ENCODE measurements at places on chromosomes 13 and 19.

GRCh38 chr19:35083691-35084508 lies 31.7 kb upstream of the FXYD3 start:
- DNase-seq = no peak

DNA sequence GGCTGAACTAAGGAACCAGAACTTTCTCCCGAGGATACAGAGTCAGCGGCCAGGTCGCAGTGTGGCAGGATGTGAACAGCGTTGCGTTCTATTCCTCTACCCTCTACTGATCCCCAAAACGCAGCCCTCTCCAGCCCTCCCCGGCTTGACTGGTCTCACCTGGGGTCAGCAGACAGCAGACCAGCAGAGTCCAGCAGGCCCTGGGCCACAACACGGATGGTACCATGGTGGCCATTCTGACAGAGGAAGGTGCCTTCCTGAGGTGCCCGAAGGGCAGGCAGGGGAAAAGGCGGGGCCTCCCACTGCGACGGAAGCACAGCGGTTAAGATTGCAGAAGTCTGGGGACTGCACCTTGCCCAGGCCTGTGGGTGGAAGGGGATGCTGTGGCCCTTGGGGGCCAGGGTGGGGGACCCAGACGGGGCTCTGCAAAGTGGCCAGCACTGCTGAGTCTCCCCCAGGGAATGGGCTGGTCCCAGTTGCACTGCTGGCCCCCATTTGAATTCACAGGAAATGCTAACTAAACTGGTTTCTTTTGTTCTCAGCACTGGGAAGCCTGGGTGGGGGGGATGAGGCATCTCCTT lies at the start of gene ICAM3:
ICAM3 (minus strand) TSS at position 245 of the 581 bp plus-strand sequence; CDS start at position 235, 10 bp downstream.
- DNase-seq = peak; percentile 79

- no peak for DNase-seq
These were observed 349.2 kb upstream of the ARGLU1 start for GRCh38 chr13:106917024-106917571.

DNA sequence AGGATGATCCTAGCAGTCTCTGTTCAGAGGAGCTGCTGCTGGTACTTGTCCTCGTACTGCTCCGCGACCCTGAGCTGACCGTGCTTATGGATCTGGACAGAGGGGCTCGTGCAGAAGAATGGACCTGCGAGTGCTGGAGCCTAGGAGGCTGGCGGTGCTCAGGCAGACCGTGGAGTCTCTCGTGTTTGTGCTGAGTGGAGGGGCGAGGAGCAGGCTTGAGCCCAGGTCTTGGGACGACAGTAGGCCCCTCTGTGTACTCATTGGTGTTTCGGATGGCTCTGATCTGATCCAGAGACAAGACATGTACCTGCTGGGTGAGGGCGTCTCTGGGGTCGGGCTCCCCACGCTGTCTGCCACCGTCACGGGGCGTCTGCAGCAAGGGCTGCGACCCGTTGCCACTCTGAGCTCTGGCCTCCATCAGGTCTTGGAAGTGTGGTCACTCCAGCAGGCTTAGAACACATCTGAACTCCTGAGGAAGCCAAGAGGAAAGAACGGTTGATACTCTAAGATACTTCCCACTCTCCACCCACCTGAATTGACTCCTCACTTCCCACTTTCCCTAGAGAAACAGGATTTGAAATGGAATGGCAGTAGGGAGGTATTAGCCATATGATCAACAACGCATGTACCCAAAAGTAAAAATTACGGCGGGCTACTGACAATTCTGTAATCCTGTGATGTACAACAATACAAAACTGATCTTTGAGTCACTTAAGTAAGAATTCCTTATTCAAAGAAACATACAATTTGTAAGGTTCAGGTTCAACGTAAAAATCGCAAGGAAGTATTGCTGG lies 3.4 kb downstream of the SPRY2 start:
- no peak for DNase-seq

- no peak for DNase-seq
These were observed 261.3 kb downstream of the DACH1 start for GRCh38 chr13:71605744-71606143.

DNA sequence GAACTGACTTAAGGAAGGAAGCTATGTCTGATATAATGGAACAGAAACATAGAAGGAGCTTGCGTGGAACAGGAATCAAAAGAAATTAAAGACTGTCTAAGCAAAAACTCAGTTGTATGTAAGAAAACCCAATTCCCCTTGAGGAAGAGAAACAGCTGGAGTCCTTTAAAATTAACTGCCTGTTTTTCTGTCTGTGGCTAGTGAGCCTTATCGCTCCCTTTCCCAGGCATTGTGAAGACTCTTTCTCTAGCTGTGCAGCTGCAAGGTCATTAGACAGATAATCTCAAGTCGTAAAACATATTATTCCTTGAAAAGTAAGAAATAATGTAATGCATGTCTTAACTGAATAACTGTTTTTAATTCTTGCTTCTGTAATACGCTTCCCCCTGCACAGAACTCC lies 39.7 kb upstream of the IGSF23 start:
- DNase-seq = no peak

GRCh38 chr13:106373304-106373988 lies 162.0 kb downstream of the EFNB2 start:
- DNase-seq = no peak

GRCh38 chr19:19661675-19662251 lies 1.7 kb downstream of the ATP13A1 start:
- DNase-seq = no peak

GRCh38 chr13:39370048-39370447 lies 232.9 kb downstream of the LHFPL6 start:
- no peak for DNase-seq

DNA sequence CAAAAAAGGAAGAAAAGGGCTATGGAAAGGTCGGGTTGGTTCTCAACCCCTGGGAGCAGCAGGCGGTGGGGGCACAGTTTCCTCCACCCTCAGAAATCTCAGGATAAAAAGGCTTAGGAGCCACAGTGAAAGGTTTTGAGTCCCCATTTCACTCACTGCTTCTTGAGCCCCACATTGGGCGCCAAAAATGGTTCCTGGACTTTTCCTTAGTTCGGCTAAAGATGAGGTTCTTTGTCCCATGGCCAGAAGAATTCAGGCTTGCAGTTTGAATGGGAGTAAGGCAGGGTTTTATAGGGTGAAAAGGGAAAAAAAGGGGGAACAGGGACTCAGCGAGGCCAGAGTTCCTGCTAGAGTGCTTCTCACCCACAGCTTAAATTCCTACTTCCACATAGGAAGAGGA lies 179.5 kb downstream of the GGACT start:
- no peak for DNase-seq

DNA sequence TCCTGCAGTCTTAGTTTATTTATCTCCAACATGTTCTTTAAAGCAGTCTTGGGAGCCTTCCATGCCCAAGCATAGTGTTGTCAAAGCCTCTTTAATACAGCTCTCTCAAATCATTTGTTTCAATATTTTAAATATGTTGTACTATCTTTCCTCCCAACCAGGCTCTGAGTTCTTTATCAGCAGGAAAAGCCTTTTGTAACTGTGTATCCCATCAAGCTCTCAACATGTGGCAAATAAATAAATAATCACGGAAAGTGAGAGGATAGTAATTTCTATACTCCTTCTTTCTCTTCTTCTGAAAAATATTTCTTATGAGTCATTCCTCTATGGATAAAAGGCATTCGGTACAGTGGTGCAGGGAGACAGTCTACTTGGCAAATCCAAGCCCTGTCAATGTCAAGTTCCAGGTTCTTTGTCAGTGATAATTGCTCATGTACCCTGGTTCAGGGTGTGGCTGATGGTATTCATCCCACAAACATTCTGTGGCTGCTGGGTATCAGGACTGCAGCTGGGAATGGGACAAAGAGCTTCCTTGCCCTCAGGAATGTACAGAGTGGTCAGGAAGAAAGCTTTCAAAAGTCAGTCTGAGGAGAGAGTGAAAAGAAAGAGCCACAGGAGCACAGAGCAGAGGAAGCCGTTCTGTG lies 384.3 kb downstream of the EFNB2 start:
- no peak for DNase-seq

DNA sequence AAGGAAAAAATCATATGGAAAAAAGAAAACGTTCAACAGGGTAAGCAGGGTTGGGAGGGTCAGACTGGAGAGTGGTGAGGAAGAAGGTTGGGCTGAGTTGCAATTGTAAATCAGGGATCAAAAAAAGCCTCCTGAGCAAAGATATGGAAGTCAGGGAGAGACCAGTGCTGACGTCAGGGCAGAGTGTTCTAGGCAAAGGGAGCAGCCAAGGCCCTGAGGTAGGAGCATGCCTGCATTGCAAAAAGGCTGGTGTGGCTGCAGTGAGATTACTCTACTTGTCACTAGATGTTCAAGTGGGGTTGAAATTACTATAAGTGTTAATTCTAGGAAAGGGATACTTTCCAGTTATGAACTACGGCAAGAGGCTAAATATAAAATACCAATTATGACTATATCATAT lies 562.0 kb downstream of the MYO16 start:
- DNase-seq = no peak

- no peak for DNase-seq
These were observed 38.2 kb upstream of the NPAS1 start for GRCh38 chr19:46981286-46981945.

DNA sequence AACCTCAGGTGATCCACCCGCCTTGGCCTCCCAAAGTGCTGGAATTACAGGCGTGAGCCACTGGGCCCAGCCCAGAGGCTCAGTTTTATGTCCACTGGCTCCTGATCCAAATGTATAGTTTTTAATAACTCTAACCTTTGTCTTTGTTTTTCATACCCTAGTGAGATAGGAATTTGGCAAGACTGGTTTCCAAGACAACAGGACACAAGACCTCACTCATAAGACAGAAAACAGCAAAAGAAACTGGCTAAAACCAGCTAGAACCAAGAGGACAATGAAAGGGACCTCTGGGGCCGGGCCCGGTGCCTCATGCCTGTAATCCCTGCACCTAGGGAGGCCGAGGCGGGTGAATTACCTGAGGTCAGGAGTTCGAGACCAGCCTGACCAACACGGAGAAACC lies 27.6 kb downstream of the CPT1C start:
- no peak for DNase-seq

DNA sequence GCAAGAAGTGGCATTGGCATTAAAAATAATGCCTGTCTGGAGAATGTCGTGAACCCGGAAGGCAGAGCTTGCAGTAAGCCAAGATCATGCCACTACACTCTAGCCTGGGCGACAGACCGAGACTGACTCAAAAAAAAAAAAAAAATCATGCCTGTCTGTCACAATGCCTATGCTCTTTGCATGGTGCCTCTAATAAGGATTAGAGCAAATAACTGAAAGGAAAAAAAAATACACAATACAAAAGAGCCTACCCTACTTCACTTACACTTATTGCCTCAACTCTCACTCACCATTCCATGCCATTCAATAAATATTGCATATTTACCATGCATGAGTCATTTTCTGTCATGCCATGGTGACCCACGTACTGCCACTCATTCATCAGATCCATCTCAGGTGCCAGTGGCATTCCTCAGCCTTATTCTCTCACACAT lies 49.1 kb downstream of the TBC1D4 start:
- DNase-seq = no peak

- DNase-seq = no peak
These were observed 836.4 kb upstream of the GPC6 start for GRCh38 chr13:92390217-92390616.

GRCh38 chr19:35140207-35140961 lies 1.8 kb downstream of the FXYD1 start:
- DNase-seq = no peak

DNA sequence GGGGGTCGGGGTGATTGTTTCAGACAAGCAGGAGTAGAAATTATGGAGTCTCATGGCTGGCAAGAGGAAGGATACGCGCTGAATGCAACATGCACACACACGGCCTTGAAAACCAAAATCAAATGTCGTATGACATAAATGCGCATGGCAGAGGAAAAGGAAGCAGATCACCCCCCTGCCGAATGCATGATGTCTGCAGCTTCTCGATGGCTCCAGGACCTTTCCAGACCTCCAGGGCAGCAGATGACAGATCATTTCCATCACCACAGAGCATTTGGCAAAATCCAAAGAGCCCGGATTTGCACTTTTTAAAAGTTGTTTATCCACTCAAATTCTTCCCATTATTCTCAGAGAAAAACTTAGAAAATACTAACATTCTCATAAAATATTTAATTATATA lies 211.7 kb downstream of the NHLRC3 start:
- DNase-seq = no peak

- DNase-seq = no peak
These were observed 13.6 kb upstream of the STRN4 start for GRCh38 chr19:46759817-46760333.

DNA sequence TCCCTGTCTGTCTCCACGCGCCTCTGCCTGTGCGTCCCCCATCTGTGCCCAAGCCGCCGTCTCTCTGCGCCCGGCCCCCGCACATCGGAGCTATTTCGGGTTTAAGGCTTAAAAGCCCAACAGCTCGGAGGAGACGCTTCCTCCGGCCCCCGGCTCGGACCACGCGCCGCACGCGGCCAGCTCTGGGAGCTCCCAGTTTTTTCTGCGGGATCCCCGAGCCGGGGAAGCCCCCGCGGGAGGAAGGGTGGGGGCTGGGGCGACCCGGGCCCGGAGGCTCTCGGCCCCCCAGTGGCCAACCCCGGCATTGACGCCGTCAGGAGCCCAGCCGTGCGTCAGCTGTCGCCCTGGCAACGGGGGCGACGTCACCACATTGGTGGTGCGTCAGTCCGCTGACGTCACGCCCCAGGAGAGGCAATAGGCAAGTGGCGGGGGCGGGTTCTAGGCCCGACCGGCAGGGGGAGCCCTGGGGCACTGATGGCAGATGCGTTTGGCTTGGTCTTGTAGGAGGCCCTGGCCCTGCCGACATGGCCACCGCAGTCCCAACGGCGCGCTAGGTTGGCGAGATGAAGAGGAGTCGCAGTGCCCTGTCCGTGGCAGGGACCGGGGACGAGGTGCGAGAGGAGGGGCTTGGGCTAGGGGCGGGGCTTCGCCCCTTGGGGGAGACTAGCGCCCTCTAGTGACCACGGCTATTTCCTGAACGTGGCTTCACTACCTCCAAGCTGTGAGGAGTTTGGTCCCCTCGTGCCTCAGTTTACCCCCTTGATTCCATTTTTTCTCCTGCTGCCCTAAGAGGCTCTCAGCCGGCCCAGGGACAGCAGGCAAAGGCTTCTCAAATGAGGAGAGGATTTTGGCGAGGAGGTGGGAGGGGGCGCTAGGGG lies 3.7 kb upstream of the PDE4A start:
- peak; percentile 99 for DNase-seq

DNA sequence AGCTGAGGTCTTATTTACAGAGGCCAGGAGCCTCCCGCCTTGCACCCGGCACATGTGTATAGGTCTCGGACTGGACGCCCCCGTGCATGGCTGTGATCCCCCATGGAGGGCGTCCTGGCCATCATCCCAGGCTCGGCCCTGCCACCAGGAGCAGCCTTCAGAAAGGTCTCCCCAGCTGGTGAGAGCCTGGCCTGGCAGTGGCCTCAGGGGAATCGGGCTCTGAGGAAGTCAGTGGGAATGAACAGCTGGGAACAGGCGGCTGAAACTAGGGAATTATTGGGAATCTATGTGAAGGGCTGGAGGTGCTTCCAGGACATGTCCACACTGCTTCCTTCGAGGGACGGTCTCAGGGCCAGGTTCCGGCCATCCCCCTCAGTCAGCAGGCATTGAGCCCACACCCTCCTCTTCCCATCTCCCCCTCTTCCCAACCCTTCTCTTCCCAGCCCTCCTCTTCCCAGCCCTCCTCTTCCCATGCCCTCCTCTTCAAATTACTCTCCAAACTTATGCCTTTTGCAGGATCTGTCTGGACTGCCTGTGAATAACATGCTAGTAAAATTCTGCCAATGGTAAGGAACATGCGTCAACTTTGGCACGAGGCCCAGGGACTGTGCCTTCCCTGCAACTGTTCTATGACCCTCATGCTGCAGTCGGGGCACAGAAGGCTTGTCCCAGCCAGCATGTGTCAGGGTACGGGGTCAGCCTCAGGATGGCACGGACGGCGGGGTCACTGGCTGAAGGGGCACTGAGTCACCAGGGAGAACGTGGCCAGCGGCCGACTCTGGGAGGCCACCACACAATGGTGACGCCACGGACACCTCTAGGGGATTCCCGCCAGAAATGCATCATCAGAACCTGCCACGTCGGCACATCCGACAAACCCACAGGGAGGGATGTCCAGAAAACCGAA lies 24.2 kb upstream of the C13orf46 start:
- DNase-seq = peak; percentile 26

Data from activated naive CD8-positive, alpha-beta T cell treated with anti-CD3 and anti-CD28 coated beads, Interleukin-2, amount 10 ng/mL, durations not matched to agents 7 days and 5 days (primary cell).